Amygdala (tissue), 56 donors: ENCODE measurements at places on chromosomes 4 and X.

DNA sequence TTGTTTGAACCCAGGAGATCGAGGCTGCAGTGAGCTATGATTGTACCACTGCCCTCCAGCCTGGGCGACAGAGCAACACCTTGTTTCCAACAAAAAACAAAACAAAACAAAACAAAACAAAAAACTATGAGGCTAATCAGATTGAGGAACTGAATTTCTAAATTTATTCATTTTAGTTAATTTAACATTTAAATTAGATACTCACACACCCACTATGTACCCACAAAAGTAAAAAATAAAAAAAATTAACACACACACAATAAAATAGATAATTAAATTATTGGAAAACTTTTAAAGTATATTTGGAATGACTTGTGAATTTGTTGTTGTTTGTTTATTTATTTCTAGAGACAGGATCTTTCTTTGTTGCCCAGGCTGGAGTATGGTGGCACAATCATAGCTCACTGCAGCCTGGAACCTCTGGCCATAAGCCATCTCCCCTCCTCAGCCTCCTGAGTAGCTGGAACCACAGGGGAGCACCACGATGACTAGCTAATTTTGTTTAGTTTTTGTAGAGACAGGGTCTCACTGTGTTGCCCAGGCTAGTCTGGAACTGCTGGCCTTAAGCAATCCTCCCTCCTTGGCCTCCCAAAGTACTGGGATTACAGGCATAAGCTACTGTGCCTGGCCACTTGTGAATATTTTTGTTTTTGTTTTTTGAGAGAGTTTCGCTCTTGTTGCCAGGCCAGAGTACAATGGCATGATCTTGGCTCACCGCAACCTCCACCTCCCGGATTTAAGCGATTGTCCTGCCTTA, 9.8 kb upstream of the ZNF157 start:
- DNase-seq, result no peak

DNA sequence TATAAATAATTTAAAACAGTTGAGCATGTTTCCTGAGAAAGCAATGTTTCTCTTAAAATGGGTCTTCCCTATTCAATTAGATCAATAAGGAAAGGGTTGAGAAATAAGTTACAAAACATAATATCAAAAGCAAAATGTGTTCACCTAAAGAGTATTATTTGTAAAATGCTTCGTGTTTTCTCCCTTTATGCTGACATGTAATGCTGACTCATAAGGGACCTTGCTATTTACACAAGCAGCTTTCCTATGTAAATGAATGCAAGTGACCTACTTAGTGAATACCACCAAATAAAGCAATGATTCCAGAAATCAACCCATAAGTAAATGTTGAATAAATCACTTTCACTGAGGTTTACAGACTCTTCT, 91.5 kb downstream of the ELOVL6 start:
- DNase-seq, result no peak

- no peak for DNase-seq
Observed at GRCh38 chr4:182143086-182143821, 99.9 kb upstream of the TENM3 start.

DNA sequence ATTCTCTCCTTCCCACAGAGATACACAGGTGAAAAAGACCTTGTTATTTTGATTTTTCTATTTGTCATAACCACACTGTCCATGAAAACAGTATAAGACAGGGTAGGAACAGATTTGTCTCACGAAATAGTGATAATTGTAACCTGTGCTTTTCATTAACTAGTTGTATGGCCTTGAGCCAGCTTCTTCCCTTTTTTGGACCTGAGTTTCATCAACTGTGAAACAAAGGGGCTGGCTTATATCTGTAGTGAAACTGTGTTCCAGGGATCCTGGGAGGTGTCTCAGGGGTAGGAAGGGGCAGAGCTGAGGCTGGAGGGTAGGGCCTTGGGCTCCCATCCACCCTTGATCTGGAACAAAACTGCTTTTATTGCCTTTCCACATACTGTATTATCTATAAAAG, 50.9 kb downstream of the MED28 start:
- no peak for DNase-seq

- peak; percentile 2 for DNase-seq
Observed at GRCh38 chr4:77385124-77385969, 220.3 kb upstream of the CXCL13 start.

DNA sequence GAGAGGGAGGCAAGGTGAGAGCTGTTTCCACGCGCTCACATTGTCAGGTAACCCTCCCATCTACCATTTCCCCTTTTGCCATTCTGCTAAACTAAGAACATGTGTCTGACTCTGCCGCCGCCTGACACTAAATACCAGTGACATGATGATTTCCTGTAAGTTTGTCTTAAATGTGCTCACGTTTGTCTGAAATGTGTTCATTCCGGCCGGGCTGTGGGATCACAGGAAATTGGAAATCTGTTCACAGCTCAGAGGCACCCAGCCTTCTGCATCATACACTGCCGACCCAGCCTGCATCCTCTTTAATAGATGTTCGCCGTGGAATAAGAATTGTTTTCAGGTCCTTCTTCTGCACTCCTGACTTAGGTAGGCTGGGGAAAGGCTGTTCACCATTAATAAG, 336.2 kb upstream of the PPARGC1A start:
- no peak for DNase-seq

DNA sequence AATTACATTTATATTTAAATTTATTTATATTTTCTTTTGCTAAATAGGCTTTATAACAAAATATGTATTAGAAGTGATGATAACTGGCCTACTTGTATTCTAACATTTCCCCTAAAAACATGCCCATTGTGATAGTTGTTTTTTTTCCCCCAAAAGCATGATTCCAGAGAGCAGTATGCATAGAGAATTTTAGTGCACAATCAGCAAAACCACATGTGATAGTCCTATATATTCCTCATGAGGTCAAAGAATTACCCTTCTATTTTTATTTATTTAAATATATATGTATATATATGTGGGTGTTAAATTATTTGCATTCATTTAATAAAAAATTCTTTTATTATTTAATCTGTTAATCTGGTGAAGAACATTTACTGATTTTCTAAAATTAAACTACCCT, 78.2 kb upstream of the TLL1 start:
- no peak for DNase-seq

DNA sequence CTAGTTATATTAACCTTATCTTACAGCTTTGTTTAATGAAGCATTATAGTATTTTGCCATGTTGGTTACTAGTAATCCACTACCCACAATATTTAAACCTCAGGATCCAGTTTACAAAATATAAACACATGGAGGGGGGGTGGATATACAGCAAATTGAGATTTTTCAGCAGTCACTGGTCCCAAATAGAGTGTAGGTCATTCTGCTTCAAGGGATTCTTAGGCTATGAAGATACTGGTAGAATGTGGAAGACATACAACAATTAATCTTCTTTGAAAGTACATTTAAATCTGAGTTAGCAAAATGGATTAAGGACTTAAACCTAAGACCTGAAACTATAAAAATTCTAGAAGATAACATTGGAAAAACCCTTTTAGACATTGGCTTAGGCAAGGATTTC, 569.6 kb downstream of the ZNF674 start:
- no peak for DNase-seq

- no peak for DNase-seq
Observed at GRCh38 chr4:165478260-165478659, 99.5 kb downstream of the CPE start.

GRCh38 chrX:118964252-118964651, 10.2 kb upstream of the LONRF3 start:
- DNase-seq, result no peak

DNA sequence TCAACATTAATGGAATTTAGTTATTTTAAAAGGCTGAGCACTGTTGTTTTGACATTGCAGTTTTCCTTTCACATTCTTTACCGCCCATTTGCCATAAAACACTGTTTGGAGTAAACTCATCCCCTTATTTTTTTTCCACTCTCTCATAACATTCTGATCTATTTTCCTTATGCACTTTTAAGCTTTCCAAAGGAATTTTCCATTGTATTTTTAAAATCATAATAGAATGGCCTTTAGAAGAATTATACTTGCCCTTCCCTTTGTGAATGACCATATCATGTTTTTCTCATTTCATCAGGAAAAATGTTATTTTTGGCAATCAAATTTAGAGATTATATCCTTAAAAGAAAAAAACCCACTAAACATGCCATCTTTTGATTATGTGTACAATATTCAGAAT, 1074.2 kb downstream of the STIM2 start:
- DNase-seq, result no peak

GRCh38 chrX:45472968-45473367, 272.3 kb upstream of the DIPK2B start:
- DNase-seq, result no peak

GRCh38 chr4:20615486-20616260, 84.6 kb upstream of the PACRGL start:
- DNase-seq, result no peak

GRCh38 chrX:38205039-38205438, 15.6 kb downstream of the SRPX start:
- DNase-seq, result no peak

- no peak for DNase-seq
Observed at GRCh38 chrX:72712094-72712755, 1.9 kb downstream of the PHKA1 start.

DNA sequence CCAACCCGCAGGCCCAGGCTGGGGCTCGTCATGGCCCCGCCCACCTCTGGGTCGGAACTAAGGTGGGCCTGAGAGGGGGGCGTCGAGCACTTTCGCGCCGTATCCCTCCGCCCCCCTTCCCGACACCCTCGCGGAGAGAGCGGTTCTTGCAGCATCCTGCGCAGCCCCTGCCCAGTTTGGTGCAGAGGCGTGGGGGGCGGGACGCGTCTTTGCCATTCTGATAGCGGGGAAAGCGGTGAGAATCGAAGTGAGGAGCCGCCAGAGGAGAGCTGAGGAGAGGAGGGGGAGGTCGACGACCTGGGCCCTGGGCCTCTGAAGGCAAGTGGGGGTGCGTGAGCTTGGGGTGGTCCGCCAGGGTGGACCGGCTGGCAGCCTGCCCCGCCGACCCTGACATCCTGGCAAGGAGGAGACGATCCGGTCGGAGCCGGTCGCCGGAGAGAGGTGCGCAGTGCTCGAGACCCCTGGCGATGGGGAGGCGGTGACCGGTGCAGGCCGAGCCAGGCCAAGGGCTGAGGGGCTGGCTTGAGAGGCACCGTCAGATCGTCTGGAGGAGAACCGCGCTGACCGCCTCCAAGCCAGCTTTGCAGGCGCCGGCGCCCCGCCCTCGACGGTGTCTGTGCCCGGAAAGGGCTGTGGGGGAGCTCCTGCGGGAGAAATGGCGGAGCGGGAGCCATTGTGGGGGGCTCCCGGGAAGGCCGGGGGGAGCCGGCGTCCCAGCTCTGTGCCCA, 25.5 kb downstream of the GPRASP3 start:
- DNase-seq, result no peak

GRCh38 chr4:139988863-139989765, 164.9 kb downstream of the MAML3 start:
- no peak for DNase-seq

DNA sequence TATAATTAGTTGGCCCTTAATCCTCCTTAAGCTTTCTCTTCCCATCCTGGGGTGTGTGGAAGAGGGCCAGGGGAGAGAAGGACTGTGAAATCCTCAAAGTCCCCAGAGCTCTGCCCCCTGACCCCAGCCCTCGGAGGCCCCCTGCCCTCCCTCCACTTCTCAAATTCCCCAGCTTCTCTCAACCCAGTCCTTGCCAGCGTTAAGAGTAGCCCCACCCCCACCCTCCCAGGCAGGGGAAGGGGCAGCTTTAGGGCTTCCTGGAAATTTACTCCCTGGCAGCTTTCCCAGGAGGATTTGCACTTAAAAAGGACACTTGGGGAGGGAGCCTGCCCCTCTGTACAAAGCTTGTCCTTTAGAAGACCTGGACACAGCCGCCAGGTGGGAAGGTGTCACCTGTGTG, 11.8 kb upstream of the CD40LG start:
- DNase-seq, result no peak
